Ovary (tissue), 10 donors: ENCODE measurements at places on chromosomes 7 and 10. TPM values are rescaled to one million over a fixed set of nuclear protein-coding genes. Genes with fewer than 3 reads are reported as not detected.

GRCh38 chr7:143289421-143289820 is 1.3 kb downstream of the CASP2 start:
- no peak for DNase-seq

DNA sequence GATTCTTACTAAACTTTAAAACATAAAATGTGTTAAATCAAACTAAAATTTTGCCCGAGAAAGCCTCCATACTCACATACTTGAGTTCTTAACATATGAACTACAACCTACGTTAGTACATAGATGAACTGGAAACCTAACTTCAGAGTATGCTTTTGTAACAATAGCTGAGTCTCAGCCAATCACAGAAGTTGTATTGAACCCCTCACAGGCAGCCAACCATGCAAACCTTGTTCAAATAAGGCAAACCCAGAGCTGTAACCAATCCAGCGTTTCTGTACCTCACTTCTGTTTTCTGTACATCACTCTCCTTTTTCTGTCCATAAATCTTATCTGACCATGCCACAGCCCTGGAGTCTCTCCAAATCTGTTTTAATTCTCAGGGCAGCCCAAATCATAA is 157.3 kb upstream of the COL1A2 start:
- DNase-seq, result no peak

GRCh38 chr7:73963252-73963822 is 64.6 kb upstream of the ELN start:
- no peak for DNase-seq

GRCh38 chr7:100865372-100865911 is 1.7 kb upstream of the TRIP6 start:
- DNase-seq, result no peak

GRCh38 chr7:108430664-108431063 is 25.6 kb downstream of the NRCAM start:
- no peak for DNase-seq

DNA sequence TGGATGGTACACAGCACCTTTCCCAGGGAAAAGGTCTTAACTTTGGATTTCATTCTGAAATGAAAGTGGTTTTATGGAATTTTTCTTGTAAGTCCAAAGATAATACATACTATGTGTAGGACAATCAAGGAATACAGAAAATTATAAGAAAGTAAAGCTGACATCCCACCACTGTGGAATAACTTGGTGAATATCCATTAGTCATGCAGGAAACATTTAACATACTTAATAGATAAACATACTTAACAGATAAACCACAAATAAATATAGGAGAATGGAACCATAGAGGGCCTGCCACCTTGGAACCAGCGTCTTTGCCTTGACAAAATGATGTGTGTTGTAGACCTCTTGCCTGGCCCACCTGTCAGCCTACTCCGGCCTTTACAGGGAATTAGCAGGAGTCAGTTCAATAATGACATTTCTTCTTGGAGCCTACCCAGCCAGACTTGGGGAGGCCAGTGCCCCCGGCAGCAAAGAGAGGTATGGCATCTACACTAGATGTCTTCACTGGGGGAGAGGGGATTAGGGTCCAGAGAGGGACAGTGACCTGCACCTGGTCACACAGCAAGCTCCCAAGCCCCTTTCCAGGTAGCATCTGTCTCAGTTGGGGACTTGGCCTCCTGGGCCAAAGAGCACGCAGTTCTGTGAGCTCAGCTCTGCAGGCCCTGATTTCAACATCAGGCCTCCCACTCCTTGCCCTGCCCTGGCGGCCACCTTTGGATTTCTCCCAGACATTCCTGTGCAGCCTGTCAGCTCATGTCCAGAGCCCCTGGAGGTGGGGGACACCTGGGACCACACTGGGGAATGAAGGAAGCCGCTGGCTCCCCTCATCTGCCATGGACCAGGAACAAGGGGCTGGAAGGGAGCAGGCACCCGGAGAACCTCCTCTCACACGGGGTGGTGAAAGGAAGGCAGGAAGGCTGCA is 112.6 kb upstream of the PPIF start:
- DNase-seq, result no peak

- no peak for DNase-seq
Measured at GRCh38 chr7:117005449-117005848, 52.1 kb downstream of the ST7 start.

DNA sequence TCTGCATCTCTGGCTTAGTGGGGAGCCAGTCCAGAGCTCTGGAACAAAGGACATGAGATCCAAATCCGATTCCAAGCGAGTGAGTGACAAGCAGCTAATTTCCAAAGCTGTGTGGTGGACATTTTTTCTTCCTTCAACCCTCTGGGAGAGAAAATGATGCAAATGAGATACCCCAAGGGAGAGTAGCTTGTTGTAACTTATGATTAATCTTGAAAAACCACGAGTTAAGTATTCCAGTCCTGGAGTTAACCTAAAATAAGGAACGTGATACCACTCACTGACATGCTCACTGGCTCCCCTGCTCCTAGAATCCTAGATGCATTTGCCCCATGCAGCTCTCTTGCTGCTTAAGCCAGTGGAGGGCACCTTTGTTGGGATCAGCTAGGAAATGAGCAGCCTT is 116.0 kb upstream of the HABP2 start:
- no peak for DNase-seq

DNA sequence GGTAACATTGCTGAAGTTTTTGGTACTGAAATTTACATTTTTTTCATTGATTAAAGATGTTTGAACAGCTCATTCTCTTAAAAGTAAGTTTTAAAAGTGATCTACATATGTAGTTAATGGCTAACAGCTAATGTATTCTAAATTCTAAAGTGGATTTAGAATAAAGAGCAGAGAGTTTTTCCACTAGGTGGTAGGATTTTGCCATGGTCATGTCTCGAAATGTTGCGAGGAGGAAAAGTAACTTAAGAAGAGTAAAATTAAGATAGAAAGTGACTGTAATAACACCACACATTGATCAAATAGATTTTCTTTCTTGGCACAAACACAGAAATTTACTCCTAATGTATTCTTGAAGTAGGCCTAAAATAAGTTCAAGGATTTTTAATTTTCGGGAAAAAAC is 19.8 kb downstream of the LSMEM1 start:
- no peak for DNase-seq

DNA sequence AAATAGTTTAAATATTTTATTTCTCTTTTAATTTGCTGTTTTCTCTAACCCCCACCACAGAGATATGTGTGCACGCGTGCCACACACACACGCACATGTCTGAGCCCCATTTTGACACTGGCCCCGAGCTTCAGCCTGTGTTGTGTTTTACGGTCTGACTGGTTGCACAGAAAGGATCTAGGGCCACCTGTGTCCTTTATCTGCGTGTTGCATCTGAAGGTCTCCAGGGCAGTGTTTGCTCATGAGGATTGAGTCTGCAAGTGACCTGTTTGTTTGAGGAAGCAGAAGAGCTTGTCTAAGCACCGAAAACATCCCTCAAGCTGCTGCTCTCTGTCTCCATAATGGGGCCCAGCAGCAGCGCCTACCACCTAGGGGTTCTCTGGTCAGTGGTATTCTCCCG is 266.4 kb upstream of the LYZL1 start:
- no peak for DNase-seq

DNA sequence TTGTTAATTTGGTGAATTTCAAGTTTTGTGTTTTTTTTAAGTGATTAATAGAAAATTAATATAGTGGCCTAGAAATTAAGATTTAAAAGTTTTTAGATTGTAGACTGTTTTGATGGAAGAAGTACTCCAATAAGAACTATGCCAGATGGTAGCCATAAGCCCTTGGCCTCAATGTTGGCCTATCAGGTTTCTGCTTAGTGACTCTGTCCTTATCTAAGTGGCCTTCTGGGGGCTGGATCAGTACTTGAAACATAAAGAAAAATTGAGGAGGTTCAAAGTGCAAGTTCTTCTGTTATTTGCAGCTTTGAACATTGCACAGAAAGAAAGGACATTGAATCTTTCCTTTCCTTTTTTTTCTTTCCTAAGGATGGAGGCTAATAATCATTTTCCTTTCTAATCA is 9.9 kb downstream of the CCDC126 start:
- DNase-seq, result no peak

GRCh38 chr7:123492485-123492884 is 41.9 kb downstream of the IQUB start:
- DNase-seq, result no peak

GRCh38 chr10:128210215-128211063 is 84.2 kb upstream of the MKI67 start:
- peak; percentile 43 for DNase-seq

DNA sequence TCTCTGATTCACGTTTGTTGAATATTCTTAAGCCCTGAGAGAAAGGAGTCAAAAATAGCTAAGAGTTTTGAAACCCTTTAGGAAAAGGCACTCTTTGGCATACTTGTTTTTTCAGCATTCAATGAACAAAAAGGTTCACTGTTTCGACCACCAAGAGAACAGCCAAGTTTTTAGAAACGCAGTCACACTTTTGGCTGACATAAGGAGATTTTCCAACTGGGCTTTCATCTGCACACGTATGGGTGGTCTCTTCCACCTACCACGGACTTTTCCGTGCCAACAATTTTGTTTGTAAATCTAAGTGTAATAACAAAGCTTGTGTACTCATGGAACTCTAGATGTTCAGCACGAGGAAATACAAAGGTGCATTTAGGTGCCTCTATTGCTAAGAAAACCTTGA is 270.3 kb downstream of the WDR11 start:
- no peak for DNase-seq

- no peak for DNase-seq
Measured at GRCh38 chr7:139132887-139133286, 23.4 kb upstream of the ZC3HAV1 start.

DNA sequence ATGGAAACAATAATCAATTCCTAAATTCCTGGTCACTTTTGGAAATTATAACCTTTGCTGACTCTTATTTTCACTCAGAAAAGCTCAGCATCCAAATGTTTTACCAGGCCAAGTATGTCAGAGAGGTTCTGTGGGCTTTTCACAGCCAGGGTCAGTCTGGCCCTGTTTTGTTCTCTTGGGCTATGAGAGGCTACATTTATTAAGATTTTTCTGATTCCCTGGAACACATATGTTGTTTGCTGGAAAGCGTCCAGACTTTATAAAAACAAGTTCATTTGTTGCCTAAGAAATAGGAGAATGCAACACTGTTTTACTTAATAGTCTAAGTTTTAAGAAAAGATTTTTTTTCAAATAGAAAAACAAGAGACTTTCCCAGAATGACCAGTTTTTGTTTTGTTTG is 238.4 kb upstream of the PLXDC2 start:
- DNase-seq, result no peak

DNA sequence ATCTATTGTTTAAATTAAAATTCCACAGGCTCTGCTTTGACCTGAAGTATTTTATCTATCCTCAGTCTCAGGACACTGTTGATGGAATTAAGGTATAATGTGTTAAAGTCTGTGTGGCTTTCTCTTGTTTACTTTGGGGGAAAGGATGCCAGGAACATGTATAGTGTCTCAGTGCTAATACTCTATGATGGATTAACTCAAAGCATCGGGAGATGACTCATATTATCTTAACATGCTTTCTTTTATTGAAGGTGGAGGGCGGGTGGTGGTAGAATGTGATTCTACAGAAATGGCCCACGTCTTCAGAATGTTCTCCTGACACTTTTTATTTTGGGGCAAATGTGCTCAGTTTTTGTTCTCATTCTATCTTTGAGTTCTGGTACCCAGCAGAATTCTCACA is 189.0 kb downstream of the ANKRD30A start:
- DNase-seq, result no peak

GRCh38 chr10:77002872-77003271 is 634.7 kb downstream of the KCNMA1 start:
- DNase-seq, result no peak

DNA sequence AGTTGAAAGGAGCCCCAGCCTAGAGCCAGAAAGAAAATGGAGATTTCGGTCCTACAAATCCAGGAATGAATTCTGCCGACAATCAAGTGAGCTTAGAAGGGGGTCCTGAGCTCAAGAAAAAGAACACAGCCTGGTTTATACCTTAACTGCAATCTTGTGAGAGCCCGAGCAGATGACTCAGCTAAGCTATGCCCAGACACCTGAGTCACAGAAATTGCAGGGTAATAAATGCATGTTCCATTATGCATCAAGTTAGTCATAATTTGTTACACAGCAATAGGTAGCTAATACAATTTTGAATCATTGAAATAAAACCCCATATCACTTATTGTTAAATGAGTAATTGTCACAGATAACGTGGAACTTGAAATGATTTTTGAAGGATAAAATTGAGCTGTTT is 111.8 kb upstream of the FOXP2 start:
- DNase-seq, result no peak

- DNase-seq, result no peak
Measured at GRCh38 chr10:128932071-128932820, 534.8 kb upstream of the MGMT start.

GRCh38 chr7:51127618-51127904 is 189.0 kb downstream of the COBL start:
- no peak for DNase-seq

GRCh38 chr7:33578881-33579672 is 326.3 kb upstream of the BMPER start:
- no peak for DNase-seq

- peak; percentile 47 for DNase-seq
Measured at GRCh38 chr7:115678086-115678982, 352.2 kb downstream of the TFEC start.

DNA sequence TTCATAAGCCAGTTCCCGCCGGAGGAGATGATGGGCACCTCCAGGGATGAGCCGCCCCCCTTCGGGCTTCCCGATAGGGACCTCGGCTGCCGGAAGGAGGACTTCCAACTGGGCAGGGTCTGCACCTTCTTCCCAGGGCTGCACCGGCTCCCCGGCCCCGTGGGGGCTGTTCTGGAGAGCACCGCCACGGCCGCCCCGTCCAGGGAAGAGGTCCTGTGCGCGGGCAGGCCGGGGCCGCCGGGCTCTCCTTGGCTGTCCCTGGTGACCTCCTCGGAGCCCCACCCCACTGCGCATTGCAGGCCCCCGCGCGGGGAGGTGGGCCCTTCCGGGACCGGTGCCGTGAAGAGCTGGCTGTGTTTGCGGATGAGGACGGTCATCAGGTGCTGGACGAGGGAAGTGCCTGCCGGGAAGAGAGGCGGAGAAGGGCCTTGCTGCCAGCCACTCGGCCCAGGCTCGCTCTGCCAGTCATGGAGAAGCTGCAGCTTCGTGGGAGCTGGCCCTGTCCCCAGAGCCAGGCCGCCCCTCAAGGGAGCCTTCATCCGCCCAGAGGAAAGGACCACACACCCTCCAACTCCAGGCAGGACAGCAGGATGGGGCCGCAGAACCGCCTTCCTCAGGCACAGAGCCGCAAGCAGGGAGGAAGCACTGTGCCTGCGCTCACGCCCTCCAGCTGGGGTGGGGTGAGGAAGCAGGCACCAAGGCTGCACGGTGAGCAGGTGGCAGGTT is 144.4 kb downstream of the MAPK8 start:
- DNase-seq, result no peak

The SPDYE6 gene
- total RNA-seq, result not detected

The RSPH10B gene
- total RNA-seq, result 1.2 TPM

The MEIG1 gene
- total RNA-seq, result not detected

The PDE6C gene
- not detected for total RNA-seq

The ZNF467 gene
- total RNA-seq, result 4.2 TPM

The CCL26 gene
- 9.7 TPM for total RNA-seq

The GRIFIN gene
- not detected for total RNA-seq

The TIAL1 gene
- total RNA-seq, result 112 TPM

The HKDC1 gene
- not detected for total RNA-seq

The FZD1 gene
- 21.8 TPM for total RNA-seq

The NKX6-2 gene
- total RNA-seq, result not detected

The SVOPL gene
- 0.88 TPM for total RNA-seq

The PNLIP gene
- total RNA-seq, result not detected
